ENCODE measurements at places on chromosomes 12 and 14.

DNA sequence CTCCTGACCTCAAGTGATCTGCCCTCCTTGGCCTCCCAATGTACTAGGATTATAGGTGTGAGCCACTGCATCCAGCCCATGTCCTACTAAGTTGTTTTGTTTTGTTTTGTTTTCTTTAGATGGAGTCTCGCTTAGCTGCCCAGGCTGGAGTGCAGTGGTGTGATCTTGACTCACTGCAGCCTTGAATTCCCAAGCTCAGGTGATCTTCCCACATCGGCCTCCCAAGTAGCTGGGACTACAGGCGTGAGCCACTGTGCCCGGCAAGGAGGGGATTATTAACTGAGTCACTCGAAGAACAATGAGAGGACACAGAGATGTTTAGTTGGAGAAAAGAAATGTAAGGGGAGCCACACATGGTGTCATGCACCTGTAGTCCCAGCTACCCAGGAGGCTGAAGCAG lies 18.0 kb upstream of the ERBB3 start:
- DNase-seq, result peak; percentile 2

GRCh38 chr14:65536781-65537423 lies 124.4 kb downstream of the FUT8 start:
- no peak for DNase-seq

DNA sequence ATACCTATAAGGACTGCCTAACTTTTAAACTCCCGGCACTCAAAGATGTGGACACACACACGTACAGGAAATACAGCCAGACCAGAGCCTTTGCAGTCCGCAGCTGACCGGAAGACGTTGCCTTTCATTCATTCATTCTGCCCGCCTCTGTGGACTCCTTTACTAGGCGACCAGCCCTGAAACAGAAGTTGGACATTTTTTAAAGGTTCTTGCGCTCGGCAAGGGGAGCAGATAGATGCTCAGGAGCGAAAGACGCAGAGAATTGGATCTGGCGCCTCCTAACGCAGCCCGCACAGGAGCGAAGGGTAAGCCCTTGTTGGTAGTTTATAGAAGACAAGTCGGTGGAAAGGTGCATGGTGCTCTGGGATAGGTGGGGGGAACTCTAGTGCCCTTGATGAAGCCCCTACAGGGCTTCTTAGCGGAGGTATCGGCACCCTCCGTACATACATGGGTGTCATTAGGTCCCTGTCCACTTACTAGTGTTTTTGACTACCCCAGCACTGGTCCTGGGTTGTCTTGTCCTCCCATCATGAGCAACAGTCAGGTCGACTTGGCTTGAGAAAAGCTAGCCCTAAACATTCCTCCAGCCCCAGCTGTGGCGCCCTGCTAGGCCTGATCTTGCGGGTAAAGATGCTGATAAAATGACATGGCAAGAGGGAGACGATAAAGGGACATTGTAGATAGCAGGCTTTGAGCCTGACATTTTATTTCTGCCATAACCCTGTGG lies at the start of gene KDM2B:
KDM2B (minus strand) TSS at position 65 of the 727 bp plus-strand sequence. CDS start 112 bp downstream, outside the sequence.
- peak; percentile 40 for DNase-seq

DNA sequence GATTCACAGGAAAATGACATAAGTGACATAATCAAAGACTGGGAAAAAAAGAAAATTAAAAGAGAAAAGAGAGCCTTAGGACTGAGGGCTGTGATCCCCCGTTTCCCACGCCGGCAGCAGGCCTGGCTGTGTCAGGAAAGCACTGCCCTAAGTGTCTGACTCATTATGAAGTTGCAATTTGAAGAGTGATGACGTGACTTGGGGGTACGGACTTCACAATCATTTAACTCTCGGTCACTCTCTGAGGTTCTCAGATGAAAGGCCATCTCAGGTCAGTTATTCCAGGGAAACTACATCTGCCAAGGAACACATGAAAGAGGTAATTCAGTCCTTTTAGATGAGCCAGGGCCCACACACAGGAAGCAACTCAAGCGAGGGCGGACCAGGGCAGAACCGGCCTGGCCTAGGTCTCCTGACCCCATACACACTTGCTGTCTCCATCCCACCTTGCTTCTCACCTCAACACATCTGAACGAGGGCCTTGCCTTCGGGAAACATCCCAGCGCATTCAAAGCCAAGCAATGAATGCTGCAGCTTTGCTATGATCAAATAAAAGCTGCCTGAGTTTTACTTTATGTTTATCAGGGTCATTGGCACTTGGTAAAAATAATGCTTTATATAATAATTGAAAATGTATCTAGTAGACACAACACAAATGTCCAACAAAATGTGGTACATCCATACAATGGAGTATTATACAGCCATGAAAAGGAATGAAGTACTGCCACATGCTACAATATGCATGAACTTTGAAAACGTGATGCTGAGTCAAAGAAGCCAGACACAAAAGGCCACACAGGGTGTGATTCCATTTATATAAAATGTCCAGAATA lies 2.7 kb downstream of the SSH1 start:
- peak; percentile 97 for DNase-seq

DNA sequence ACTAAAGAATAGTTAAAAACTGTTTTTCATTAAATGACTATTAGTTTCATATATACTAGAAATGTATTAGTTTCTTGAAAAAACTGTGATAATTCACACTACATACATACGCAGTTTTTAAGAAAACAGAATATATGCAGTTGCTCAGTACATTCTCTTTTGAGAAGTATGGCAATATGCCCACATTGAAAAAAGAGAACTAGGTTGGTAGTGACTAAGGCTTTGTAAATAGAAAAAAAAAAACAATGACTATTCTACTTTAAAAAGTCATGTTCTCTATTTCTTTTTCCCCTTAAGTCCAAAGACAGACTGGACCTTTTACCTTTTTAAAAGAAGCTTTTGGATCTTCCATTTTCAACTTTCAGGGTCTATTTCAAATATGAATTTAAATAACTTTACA lies 25.0 kb downstream of the SNX6 start:
- no peak for DNase-seq

DNA sequence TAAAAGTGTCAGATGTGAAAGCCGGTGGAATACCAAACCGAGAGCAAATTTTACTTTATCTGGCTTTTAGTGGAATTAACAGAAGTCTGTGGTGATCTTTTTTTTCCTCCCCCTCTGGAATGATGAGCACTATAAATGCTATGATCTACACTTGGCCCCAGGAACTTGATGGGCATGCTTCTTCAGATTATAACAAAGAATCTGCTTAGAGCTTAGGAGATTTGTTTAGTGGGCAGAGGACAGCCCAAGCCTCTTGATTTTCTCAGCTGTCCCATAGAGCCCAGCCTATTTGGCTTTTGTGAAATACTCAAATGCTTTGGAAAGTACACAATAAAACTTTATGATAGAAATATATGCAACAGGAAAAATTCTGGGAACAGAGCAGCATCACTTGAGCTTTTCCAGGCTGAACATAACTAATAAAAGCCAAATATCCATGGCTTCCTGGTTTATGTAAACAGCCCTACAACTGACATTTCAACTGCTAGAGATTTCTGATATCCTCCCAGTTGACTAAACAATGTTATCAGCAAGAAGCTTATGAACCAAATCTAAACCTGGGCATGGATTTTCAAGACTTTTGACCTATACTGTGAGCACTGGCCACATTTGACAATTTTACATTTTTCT lies 149.6 kb downstream of the PLXNC1 start:
- DNase-seq, result no peak

Measured in brain microvascular endothelial cell (primary cell).